ENCODE measurements at places on chromosomes 16 and 17.

DNA sequence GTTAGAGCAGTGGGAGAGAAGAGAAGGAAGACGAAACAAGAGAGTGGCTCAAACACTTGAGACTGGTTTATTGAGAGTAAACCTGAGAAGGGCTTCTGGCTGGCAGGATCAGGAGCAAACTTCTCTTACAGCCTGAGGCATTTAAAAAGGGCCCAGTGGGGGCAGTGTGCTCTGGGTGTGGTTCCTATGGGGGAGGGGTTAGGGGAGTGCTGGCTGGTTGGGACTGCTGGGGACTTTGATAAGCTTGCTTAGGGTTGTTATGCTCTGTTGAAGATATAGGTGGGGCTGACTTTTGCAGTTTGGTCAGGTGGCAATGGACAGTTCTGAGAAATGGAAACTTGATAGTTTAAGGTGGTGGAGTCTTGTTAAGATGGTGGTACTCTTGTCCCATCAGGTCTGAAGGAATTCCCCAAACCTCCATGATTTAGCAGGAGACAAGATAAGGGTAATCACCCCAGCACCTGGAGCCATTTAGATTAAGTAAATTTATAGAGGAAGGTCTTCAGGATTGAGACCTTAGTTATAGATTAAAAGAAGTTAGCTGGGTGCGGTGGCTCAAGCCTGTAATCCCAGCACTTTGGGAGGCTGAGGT is 79.3 kb downstream of the EMP2 start:
- DNase-seq: no peak

- DNase-seq: no peak
Observed at GRCh38 chr17:6506679-6507231, 49.6 kb downstream of the PITPNM3 start.

DNA sequence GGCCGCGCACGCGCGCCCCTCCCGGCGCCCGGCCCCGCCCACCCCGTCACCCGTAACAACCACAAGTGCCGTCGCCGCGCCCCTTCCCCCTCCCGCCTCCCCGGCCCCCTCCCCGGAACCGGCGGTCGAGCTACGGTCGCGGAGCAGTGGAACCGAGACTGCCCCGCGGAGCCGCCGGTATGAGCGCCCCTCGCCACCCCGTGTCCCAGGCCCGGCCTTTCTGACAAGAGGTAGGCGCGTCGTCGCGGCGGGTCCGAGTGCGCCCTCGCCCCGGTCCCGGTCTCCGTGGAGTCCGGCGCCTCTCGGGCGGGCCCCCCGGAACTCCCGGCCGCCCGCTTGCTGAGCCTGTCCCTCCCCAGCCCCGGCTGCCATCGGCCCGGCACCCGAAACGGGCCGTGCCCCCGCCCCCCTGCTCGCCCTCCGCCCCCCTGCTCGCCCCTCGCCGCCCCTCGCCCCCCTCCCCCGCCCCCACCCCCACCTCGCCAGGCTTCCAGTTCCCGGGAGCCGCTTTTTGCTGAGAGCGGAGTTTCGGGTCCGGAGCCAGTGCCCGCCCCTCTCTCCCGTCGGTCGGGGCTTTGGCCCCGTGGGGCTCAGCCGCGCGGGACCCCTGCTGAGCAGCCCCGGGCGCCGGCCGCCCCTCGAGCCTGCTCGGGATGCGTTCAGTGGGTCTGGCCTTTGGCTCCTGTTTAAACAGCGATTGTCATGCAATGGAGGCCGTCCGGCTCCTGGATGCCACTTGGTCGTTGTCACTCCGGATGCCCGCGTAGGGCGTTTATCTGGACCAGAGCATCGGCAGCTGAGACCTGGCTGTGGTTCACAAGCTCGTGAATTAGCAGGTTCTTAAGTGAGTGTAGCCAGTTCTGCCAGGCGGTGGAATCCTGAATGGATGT is at the start of gene SEC14L1:
TSS of gene SEC14L1 (plus strand) at position 92 of the 890 bp plus-strand sequence. CDS start 2,628 bp downstream, outside the sequence.
- DNase-seq: peak; percentile 48

- DNase-seq: no peak
Observed at GRCh38 chr16:10663744-10664143, 31.0 kb downstream of the TEKT5 start.

DNA sequence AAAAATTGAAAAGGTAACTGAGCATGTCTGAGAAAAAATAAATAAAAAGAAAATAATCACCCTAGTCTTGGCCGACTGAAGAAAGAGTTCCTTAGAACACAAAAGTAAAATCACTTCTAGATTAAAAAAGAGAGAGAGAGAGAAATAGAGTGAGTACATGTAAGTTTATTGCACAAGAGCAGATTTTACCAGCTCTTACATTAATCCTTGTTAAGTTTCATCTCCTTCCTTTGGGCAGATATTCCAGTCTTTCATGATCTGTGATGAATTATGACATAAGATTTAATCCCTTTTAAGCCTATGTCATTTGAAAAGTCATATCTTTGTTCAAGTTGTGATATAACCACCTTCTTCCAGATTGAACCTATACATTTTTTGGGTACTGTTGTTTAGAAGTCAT is 54.8 kb downstream of the NFAT5 start:
- DNase-seq: no peak

- DNase-seq: no peak
Observed at GRCh38 chr16:28100810-28101532, 37.5 kb upstream of the GSG1L start.

DNA sequence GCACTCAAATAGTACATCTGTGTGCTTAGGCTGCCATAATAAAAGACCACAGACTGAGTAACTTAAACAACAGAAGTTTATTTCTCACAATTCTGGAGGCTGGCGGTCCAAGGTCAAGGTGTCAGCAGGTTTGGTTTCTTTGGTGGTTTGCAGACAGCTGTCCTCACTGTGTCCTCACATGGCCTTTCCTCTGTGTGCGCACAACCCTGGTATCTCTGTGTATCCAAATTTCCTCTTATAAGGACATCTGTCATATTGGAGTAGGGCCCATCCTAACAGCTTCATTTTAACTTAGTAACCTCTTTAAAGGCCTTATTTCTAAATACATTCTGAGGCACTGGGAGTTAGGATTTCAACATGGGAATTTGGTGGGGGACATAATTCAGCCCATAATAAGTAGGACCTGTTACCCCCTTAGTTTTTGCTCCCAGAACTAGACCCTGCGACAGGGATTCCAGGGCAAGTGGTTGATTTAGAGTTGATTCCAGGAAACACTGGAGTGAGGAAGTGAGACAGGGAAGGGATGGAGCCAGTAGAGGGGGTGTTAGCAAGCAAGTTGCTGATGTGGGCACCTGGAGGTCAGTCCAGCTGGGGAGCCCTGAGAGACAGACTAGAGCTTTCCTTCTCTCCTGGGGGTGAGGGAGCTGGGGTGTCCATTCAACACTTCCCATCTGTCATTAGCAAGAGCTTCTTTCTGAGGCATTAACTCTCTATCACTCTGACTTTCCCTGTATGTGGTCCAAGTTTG is 10.9 kb upstream of the ALKBH5 start:
- no peak for DNase-seq

Data from NCI-H345 (cell line).